ENCODE measurements at places on chromosomes 7 and 10.
A peak's percentile ranks its signal among the peaks of the same experiment; 100 is the strongest.

DNA sequence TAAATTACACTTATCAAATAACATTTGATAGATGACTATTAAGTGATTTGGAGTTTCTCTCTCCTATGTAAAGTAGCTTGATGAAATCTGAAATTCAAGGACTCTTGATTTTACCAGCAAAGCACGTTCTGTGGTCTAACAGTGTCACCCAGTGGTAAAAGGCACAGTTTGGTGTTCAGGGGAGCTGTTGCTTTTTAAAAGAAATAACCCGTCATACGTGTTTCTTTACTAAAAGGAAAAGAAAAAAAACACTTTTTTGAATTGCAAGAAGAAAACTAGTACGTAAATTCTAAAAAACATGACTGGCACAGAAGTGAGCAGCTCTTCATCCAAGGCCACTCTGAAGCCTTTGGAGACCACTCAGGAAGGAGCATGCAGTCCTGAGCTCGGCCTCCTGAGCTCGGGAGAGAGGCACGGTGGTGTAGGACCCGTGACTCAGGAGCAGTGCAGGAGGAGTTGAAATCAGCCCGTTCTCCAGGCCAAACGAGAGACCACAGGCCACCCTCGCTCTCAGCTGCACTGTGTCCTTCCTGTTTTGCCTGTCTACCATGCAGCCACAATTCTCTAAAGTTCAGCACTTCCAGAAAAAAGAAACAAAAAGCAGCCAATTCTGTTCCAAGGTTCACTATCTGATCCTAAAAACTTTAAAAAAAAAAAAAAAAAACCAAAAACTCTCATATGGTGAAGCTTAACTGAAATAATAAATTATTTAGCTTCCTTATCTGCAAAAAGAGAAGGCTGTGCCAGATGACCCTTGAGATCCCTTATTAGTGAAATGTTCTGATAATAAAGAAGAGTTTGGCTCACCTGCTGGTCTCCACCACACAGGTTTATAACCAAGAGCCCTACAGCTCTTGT, 212.6 kb upstream of the FRMD4A start:
- DNase-seq = peak; percentile 17

- no peak for DNase-seq
These were observed 7.2 kb upstream of the GRID1 start for GRCh38 chr10:86373828-86374227.

DNA sequence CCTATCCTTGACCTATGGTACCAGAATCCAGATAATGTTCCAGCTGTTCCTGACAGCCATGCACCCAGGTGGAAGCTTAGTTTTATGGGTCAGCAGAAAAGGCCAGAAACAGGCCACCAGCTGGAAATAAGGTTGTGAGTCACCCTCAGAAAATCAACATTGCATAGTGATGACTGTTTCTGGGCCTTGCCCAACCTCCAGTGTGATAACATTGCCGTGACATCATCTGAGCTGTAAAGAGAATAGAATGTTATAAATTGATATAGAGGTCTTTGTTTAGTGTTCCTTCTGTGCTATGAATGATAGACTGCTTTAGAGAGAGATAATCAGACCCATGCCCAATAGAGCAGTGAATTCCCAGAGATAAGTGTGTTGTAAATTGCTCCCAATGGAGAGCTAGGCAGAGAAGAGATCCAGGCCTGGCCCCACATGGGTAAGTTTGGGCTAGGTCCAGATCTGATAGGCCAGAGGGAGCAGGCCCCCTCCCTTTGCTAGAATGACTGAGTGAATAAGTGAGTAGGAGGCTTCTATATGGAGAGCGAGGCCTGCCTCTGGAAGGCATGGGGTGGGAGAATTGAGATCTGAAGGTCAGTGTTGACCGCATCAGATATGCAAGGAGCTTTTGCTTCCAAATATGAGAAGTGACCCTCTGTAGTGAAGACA, 14.2 kb upstream of the HPS1 start:
- no peak for DNase-seq

- DNase-seq = no peak
These were observed 42.7 kb downstream of the SPDYE5 start for GRCh38 chr7:75534727-75535307.

DNA sequence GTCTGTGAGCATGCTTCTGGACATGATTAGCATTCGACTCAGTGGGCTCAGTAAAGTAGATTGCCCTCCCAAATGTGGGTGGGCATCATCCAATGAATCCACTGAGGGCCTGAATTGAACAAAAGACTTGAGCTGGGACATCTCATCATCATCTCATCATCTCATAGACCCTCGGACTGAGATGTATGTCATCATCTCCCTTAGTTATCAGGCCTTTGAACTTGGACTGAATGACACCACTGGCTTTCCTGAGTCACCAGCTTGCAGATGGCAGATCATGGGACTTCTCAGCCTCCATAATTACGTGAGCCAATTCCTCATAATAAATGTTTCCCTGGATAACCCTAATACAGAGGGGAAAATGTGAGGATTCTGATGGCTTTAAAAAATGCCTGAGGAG, 128.3 kb upstream of the LSM8 start:
- no peak for DNase-seq

GRCh38 chr7:120052884-120053382, 220.0 kb upstream of the KCND2 start:
- DNase-seq = no peak

GRCh38 chr7:27170426-27171324, 3.4 kb downstream of the HOXA10 start:
- no peak for DNase-seq

GRCh38 chr10:47276576-47277351, 23.2 kb upstream of the GDF10 start:
- no peak for DNase-seq

GRCh38 chr7:6278749-6279310, 6.4 kb upstream of the CYTH3 start:
- DNase-seq = no peak

DNA sequence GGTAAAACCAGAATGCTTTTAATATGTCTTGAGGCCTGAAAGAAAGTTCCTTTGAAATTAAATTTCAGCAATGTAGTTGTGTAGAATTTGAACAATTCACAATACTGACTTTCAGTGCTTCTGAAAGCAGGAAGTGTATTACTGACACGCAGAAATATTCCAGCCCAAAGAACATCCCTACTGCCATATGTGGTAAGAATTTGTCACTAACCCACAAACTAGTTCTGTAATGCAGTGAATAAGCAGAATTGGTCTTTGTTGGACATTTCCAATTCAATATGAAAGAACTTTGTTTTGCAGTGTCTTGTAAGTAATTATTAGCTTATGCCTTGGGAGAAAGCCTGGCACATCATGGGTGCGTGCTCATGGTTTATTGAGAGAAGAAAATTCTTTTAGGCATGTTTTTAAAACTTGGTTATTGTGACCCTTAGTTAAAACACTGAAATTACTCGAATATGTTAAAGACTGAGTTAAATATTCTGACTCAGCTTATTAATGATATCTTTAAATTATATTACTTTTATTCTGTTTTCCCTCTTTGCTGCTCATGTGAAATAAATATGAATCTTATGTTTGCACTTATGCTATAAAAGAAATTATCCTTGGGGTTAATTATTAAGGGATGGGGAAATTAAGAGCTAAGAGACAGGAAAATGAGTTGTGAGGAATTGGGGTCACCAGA, 33.4 kb downstream of the PTPN12 start:
- no peak for DNase-seq

DNA sequence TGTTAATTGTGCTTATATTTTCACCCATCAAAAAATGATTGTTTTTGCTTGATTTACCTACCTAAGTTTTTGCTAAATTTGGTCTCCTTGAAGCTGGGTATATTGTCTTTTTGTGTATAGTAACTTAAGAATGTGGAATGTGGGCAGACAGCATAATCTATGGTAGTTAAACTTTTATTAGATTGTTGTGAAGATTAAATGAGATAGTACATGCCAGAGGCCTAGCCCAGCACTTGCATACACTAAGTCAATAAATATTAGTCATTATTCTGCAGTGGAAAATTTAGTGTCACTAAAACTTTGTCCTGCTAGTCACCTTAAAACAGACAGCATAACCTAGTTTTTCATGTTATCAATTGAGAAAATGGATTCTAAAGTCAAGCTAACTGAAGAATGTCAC, 19.3 kb upstream of the RPA3 start:
- DNase-seq = no peak

- DNase-seq = no peak
These were observed 13.8 kb downstream of the EMX2 start for GRCh38 chr10:117556356-117556755.

- DNase-seq = no peak
These were observed 44.9 kb downstream of the AKR1B15 start for GRCh38 chr7:134593530-134594392.

GRCh38 chr7:5582532-5582935, 158.9 kb upstream of the TNRC18 start:
- no peak for DNase-seq

DNA sequence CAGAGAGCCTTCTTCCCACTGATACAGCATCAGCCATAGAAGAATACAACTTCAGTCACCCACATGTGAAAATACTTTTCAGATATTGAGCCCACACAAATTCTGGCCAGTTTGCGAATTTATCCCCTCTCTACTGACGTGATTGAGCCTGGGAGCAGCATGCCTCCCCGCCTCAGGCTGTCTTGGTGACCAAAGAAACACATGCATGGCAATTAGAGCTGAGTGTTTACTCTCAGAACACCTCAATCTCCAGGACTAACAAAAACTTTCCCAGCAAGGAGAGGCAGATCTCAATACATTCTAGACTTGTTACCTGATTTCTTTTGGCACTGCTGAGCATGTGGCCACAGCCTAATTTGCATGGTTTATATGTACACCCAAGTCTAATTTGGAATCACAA, 122.5 kb downstream of the TMEM26 start:
- DNase-seq = no peak

- no peak for DNase-seq
These were observed 13.6 kb downstream of the VPS50 start for GRCh38 chr7:93245525-93246432.

DNA sequence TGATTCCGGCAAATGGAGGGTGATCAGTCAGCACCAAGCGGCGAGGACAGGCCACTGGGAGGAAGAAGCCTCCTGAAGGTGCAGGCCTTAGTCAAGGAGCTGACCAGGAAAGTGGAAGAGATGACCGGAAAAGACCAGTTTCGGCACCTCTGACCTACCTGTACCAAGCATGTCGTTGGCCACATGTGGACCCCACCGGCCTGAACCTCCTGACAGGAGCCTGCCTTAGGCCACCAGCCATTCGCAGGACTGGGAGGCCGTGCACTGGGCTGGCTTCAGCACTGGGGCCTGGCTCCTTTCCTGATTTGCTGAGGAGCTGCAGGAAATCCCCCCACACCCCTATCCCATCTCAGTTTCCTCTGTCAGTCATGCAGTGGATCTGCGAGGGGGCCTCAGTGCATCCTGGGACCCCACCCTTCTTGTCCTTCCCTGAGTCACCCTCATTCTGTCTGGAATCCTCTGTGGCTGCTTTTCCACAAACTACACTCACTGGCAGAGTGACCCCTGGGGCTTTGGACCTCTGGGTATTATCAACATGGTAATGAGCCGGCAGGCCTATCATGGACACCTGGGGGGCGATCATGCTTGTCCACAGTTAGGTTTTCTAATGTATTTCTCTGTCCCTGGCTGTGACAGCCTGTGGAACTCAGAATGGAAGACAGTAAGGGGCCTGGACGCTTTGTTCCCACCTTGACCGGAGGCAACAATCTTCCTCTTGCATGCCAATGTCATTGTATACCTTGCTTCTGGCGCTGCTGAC, 33.0 kb downstream of the RAMP3 start:
- no peak for DNase-seq

DNA sequence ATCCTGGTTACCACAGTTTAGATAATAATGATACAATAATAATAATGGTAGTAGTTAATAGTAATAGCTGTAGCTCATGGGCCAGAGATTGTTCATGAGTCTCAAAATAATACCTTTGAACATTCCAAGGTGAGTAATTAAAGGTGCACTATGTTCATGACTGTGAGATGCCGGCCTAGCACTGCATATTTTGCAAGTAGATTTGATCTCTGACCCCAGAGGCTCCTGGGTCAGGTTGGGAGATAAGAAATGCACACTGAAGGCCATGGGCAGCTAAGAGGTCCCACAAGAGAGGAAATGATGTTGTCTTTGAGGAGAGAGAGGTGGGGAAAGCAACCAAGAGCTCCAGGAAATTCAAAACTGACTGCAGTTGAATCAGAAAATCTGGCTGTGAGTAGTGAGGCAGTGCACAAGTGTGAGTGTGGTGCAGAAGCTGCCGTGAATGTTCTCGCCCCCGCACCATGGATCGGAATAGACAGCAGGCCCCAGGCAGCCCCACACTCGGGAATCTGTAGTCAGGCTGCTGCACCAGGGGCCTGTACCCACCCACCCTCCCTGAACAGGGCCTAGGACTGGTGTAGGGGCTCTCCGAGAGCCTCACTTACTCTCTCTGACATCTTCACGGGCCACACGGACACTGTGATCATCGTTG, 11.9 kb downstream of the CPXM2 start:
- DNase-seq = no peak

- DNase-seq = no peak
These were observed 1355.2 kb downstream of the XPNPEP1 start for GRCh38 chr10:108567899-108568752.

GRCh38 chr7:91436655-91437054, 172.4 kb downstream of the FZD1 start:
- no peak for DNase-seq

DNA sequence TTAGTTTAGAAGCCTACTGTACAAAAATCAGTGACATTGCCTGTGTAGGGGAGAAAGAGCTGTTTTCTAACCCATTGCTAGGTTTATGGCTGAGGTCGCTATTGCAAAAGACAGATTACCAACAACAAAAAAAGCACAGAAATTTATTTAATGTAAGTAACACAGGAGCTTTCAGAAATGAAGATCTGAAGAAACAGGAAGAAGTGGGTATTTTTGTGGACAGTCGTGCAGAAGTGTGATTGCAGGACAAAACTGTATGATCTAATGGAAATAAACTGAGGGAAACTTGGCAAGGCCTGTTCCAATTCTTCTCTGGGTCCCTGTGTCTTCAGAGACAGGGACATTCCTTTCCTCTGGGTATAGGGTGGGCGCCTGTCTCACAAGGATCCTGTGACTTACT, 87.4 kb downstream of the APBB1IP start:
- DNase-seq = no peak

- DNase-seq = no peak
These were observed 16.9 kb downstream of the SVIL start for GRCh38 chr10:29617880-29618340.

- DNase-seq = no peak
These were observed 9.6 kb downstream of the GSTK1 start for GRCh38 chr7:143272871-143273270.

GRCh38 chr10:59900048-59900727, 6.2 kb downstream of the CCDC6 start:
- no peak for DNase-seq

DNA sequence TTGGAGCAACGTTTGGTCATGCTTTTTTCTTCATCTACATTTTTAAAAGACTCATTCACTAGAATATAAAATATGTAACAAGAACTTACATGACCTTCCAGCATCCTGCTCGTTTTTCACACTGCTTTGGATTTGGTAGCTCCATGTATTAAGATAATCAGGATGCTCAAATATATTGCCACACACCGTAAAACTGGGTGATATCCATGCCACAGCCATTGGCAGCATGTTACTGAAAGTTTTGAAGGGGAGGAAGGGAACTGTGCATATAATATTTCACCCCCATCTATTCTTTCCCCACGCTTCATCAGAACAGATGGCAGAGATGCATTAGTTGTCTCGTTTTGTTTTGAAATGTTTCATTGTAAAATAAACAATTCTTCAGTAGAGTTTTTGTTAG, 158.2 kb downstream of the RNLS start:
- no peak for DNase-seq

Measured in stimulated activated CD8-positive, alpha-beta memory T cell treated with anti-CD3 and anti-CD28 coated beads, Interleukin-2, amount 100 ng/mL, for 48 hours (primary cell).